ENCODE measurements at places on chromosomes 2 and 18.

- H3K4me1 ChIP-seq: peaks cover 63% of the 10 kb centered on the region
- no peaks in the 10 kb centered on the region for H3K27me3 ChIP-seq
- peak overlapping the region; percentile 13 for H3K27ac ChIP-seq
These were observed 70.8 kb downstream of the RTN4 start for GRCh38 chr2:54979321-54980044.

- H3K27ac ChIP-seq: peak overlapping the region; percentile 82
- H3K4me3 ChIP-seq: peak overlapping the region; percentile 66
- H3K36me3 ChIP-seq: no peaks in the 10 kb centered on the region
These were observed 297.6 kb downstream of the PARD3B start for GRCh38 chr2:204842661-204843485.

DNA sequence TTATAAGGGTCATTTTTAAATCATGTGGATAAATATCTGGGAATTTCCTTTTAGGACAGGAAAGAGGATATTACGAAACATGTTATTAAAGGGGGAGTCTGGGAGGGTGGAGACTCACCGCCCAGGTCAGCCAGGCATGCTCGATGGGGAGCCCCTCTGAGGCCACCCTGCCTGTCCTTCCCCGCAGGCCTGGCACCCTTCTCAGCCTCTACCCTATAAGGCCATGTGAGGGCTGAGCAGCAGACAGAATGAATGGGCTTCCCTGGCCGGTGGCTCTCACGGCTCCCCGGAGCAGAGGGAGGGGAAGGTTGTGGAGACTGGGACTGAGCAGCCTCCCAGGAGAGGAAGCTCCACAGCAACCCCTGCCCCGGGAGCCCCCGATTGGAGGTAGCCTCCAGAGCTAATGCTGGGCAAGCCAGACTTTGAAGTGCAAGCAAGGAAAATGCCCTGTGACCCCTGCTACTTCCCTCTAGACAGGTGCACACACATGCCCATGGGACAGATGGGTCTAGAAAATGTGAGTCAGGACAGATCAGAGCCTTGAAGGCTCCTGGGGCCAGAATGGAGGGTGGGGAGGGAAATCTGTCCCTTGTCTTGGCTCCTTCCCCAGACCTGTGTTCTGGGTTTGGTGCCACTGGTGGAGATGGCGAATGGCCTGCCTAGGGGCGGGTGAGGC is 13.2 kb upstream of the ARMC9 start:
- no peak overlapping the region for H3K4me3 ChIP-seq
- H3K4me1 ChIP-seq: peaks cover 12% of the 10 kb centered on the region
- no peak for DNase-seq
- H3K27me3 ChIP-seq: no peaks in the 10 kb centered on the region
- no peak overlapping the region for H3K27ac ChIP-seq
- H3K36me3 ChIP-seq: no peaks in the 10 kb centered on the region

- H3K27ac ChIP-seq: no peak overlapping the region
- no peak overlapping the region for H3K4me3 ChIP-seq
These were observed 86.4 kb upstream of the SLC35G4 start for GRCh38 chr18:11522992-11523391.

- no peak overlapping the region for H3K27ac ChIP-seq
- H3K4me1 ChIP-seq: no peaks in the 10 kb centered on the region
- no peak overlapping the region for H3K4me3 ChIP-seq
- peaks cover 73% of the 10 kb centered on the region for H3K27me3 ChIP-seq
- H3K36me3 ChIP-seq: no peaks in the 10 kb centered on the region
- no peak for DNase-seq
These were observed 66.4 kb upstream of the EDAR start for GRCh38 chr2:109055435-109055834.
